HL-60 (cell line): ENCODE measurements at places on chromosomes 7 and 10.
A peak's percentile ranks its signal among the peaks of the same experiment; 100 is the strongest.

DNA sequence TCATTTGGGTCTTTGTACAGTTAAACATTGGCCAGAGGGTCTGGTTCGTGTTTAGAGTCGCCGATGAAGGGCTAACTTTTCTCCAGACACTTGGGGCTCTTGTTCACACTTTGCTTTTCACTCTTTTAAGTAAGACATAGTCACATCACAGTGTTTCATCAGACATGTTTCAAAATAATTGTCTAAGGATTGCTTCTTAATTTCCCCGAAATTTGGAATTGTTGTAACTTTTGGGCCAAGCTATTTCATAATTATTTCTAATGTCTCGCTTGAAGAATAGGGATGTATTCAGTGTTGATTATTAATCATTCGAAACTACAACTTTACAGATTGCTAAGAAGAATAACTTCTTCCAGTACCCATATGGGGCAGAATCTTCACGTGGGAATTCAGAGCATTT lies 92.8 kb downstream of the TCF7L2 start:
- no peak for DNase-seq

- DNase-seq, result no peak
Observed at GRCh38 chr10:75877877-75878276, 446.5 kb downstream of the LRMDA start.

GRCh38 chr7:32958046-32959025 lies 1.1 kb downstream of the FKBP9 start:
- DNase-seq, result no peak

GRCh38 chr7:144513334-144513733 lies 109.8 kb upstream of the NOBOX start:
- DNase-seq, result peak; percentile 7

GRCh38 chr7:158805937-158806336 lies 23.4 kb downstream of the ESYT2 start:
- DNase-seq, result no peak

DNA sequence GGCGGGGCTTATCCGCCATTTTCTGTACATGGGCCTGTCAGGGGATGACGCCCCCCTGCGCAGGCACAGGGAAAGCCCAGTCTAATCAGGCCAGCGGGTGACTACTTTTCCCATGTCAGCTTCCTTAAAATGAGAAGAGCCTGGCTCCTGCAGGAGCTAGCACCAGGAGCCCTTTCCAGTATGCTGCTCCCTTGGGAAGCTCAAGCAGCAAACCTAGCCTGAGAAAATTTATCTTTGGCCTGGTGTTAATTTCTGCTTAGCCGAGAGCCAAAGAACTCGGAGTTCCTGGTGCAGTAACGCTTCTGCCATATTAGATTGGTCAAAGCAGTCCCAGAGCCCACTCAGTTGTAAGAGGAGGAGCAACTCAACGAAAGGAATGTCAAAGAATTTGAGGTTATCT lies 239.0 kb upstream of the PHYHIPL start:
- no peak for DNase-seq

DNA sequence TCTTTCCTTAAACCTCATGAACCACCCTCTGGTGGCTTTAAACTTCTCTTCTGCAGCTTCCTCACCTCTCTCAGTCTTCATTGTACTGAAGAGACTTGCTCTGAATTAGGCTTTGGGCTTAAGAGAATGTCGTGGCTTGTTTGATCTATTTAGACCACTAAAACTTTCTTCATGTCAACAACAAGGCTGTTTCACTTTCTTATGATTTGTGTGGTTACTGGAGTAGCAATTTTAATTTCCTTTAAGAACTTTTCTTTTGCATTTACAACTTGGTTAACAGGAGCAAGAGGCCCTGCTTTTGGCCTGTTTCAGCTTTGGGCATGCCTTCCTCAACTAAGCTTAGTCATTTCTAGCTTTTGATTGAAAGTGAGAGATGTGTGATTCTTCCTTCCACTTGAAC lies 38.1 kb upstream of the CDHR3 start:
- no peak for DNase-seq
